Stimulated activated CD8-positive, alpha-beta memory T cell treated with anti-CD3 and anti-CD28 coated beads, Interleukin-2, amount 100 ng/mL, for 1 hour (primary cell): ENCODE measurements at places on chromosomes 5 and 9.

DNA sequence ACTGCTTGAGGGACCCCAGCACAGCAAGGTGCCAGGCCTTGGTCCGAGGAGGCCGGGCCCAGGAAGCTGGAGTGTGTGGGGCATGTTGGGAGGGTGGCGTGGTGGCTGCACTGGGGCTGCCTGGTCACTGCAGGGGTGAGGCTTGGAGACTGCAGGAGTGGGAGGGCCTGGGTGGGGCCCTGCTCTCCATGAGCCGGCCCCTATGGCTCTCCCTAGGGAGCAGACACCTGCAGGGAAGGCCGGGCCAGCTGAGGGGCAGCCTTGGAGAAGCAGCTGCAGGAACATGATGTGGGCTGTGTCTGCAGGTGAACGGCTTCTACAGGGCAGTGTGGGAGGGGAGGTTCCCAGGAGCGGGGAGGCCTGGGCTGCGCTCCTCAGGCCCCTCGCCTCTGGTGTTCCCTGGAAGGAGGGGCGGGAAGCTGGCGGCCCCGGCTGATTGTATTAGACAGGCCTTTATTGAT is 41.7 kb upstream of the TMEM250 start:
- DNase-seq = no peak

DNA sequence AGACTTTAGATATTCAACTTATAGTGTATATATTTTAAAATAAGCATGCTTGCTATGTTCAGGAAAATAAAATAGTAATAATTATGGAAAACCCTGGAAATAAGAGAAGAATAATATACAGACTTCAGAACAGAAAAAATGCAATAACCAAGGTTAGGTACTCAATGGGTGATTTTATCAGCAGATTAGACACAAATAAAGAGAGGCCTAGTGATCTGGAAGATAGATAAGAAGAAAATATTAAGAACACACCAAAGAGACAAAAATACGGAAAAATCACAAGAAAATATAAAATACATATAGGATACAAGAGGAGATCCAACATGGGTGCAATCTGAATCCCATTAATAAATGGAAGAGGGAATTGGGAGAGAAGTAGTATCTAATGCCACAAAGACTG is 1348.5 kb upstream of the WWC1 start:
- no peak for DNase-seq

GRCh38 chr5:31983851-31984250 is 190.3 kb downstream of the GOLPH3 start:
- DNase-seq = no peak

- no peak for DNase-seq
Observed at GRCh38 chr5:16735101-16736060, 118.6 kb upstream of the RETREG1 start.

GRCh38 chr9:121213136-121213806 is 11.6 kb upstream of the RAB14 start:
- peak; percentile 14 for DNase-seq
